ENCODE measurements at places on chromosomes 7 and 10. TPM values are rescaled to one million over a fixed set of nuclear protein-coding genes. Genes with fewer than 3 reads are reported as not detected.

GRCh38 chr7:78125884-78126283, 327.3 kb downstream of the PHTF2 start:
- DNase-seq: no peak

- DNase-seq: no peak
These were observed 7.0 kb downstream of the HHEX start for GRCh38 chr10:92696606-92697383.

GRCh38 chr10:131824371-131825149, 76.2 kb upstream of the PPP2R2D start:
- peak; percentile 69 for DNase-seq

DNA sequence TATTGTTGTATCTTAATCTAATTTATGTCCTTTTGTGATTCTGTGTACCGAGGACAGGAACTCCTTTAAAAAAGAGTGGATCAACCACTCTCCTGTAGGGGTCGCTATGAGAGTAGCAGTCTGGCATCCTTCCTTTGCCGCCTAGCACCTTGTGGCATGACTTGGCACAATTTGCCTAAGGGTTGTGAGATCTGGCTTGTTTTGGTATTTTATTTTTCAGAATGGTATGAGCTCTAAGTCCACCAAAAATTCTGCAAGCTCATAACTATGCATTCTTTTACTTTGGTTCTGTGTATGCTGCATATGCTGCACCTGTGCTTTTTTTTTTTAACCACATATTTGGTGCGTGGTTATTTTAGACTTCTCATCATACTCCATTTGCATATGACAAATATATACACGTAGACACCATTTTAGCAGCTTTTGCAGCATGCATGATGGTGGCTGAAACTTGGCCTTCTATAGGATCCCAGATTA, 112.8 kb downstream of the CDK14 start:
- no peak for DNase-seq

DNA sequence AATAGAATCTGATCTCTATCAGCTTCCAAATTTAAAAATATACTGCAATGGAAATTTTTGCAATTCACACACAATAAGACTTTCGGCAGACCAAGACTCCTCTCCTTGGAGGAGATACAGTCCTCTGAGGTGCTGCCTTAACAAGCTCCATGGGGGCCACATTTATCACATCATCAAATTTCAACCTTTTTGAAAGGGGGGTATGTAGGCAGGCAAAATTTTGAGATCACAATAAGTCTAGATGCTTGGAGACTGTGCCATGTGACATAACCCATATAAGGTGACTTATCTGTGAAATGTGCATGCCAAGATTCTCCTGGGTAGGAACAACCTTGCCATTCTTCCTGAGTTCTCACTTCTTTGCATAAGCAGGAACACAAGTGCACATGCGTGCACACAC, at the start of gene OR2A12:
TSS of gene OR2A12 (plus strand) at position 301 of the 400 bp plus-strand sequence. CDS start 8,830 bp downstream, outside the sequence.
- no peak for DNase-seq

Gene SUN3
- not detected for total RNA-seq
